ENCODE measurements at places on chromosomes 16 and 17.
A peak's percentile ranks its signal among the peaks of the same experiment; 100 is the strongest.

- DNase-seq = no peak
These were observed 27.8 kb downstream of the RABEP1 start for GRCh38 chr17:5309851-5310250.

GRCh38 chr16:78522327-78522726 lies 422.9 kb downstream of the WWOX start:
- no peak for DNase-seq

DNA sequence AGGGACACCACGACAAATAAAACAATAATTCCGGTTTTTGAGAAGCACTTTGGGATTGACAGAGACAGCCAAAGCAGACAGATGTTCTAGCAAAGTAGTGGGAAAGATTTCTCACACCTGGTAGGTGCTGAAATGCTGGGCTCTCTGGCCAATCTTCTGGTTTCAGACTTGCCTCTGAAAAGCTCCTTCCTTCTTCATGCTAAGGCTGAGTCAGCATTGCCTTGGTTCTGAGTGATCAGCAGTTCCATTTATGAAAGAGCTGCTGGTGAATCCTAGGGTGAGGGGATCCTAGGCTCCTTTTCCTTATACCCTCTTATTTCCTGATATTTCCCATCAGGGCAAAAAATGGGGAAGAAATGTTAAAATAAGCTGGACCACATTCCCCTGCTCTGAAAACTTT lies 268.7 kb upstream of the SALL1 start:
- no peak for DNase-seq

GRCh38 chr17:5913032-5913531 lies 157.1 kb upstream of the WSCD1 start:
- DNase-seq = no peak

- no peak for DNase-seq
These were observed 15.1 kb upstream of the RNPS1 start for GRCh38 chr16:2282866-2283555.

DNA sequence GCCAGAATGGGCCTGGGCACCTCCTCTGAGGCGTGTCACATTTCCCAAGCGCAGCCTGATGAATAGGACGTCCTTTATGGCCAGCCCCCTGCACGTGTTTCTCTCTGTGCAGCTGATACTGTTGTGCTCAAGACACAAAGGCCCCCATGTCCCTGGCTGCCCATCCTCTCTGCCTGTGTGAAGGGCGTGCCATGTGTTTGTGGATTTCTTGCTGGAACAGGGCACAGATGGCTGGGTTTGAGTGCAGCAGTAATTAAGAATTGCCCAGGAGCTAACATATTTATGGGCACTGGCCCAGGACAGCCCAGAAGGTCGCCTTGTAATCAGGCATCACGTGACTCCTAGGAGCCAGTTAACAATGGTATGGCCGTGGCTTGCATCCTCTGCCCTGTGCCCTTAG lies 181.1 kb downstream of the CCDC182 start:
- no peak for DNase-seq

- DNase-seq = no peak
These were observed 23.2 kb downstream of the MXRA7 start for GRCh38 chr17:76687298-76688164.

DNA sequence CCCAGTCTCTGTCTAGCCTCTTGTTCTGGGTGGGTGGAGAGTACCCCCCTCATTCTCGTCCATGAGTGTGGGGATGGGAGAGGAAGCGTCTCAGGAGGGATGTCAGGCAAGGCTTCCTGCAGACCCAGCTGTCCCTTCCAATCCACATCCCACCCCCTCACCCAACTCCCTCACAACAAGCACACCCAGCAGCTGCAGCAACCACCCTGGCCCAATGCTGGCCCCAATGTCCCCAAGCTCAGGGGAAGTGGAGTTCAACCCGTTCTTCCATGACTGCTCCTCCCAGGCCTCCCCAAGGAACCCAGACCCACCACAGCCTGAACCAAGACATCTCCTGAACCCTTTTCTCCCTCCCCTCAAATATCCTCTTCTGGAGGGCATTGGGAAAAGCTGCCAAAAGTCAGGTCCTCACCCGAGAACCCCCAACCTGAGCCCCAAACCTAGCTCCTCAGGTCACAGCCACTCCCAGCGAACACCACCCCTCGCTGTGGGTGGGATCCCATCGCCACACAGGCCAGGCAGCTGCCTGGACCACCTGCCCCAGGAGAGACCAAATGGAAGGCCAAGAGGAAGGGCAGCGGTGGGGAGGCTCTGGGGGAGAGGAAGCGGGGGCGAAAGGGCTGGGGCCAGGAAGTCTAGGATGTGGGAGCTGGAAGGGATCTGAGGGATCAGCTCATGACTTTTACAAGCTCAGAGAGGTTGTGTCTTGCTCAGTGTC lies 47.6 kb downstream of the FZD2 start:
- DNase-seq = no peak

GRCh38 chr16:56306690-56307533 lies 115.6 kb downstream of the GNAO1 start:
- no peak for DNase-seq

- peak; percentile 19 for DNase-seq
These were observed 1.7 kb downstream of the KSR1 start for GRCh38 chr17:27457731-27458523.

GRCh38 chr17:44355642-44356099 lies 8.0 kb downstream of the FAM171A2 start:
- DNase-seq = no peak

GRCh38 chr17:77465358-77466041 lies 324.7 kb downstream of the SEC14L1 start:
- no peak for DNase-seq

GRCh38 chr17:61380836-61381525 lies 18.7 kb upstream of the TBX2 start:
- no peak for DNase-seq

DNA sequence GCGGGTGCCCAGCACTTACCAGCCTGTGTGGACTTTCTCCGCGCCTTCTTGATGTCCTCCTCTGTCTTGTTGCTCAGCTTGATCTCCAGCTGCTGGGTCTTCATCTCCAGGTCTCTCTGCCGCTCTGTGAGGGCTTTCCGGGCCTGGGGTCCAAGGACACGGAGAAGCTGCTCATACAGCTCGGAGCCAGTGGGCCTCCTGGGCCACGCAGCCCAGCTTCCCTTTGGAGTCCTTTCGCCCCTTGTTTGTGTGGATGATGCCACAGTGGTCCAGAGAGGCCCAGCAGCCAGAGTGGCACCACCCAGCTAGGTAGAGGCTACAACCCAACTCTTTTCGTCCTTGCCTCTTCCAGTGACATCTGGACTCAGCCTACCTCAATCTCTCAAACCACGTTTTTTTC lies 20.4 kb upstream of the RCVRN start:
- DNase-seq = no peak

DNA sequence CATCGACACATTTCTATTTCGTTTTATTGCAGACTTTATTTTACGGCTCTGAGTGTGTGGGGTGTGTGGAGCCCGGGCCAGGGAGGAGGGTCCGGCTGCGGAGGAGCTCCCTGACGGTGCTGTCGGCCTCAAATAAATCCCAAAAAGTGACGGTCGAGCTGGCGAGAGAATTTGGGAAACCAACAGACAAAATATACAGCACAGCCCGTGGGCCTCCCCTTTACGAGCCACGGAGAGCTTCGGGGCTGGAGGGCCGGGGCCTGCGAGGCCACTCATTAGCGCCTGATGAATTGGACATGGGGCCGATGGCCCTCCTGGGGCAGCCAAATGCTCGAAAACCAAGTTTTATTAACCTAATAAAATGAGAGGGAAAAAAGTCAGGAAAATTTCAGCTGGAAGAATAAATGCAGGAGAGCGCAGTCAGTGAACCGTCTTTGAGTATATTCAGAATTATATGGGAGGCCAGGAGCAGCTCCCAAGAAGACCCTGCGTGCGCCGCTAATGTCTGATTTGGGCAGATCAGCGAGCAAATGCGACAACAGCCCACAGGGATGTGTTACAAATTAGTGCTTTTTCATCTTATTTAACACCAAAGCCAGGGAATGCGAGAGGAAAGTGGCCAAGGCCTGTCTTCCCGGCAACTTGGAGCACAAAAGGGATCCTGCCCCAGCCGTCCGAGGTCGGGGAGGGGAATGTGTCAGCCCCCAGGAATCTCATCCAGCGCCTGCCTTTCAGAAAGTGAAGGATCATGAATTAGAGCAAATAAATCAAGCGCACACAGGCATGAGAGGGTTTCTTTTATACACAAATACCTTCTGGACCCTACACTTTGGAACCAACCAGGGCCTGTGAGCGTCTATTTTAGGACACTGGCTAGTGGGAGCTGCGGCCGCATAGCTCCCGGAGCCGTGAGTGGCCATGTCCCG lies 249.1 kb downstream of the C16orf95 start:
- no peak for DNase-seq

GRCh38 chr17:61611323-61611722 lies 20.3 kb upstream of the NACA2 start:
- no peak for DNase-seq

All from HEK293T (cell line).